Dermis microvascular lymphatic vessel endothelial cell (primary cell): ENCODE measurements at places on chromosomes 7 and 10. TPM values are rescaled to one million over a fixed set of nuclear protein-coding genes. Genes with fewer than 3 reads are reported as not detected.
A peak's percentile ranks its signal among the peaks of the same experiment; 100 is the strongest.

DNA sequence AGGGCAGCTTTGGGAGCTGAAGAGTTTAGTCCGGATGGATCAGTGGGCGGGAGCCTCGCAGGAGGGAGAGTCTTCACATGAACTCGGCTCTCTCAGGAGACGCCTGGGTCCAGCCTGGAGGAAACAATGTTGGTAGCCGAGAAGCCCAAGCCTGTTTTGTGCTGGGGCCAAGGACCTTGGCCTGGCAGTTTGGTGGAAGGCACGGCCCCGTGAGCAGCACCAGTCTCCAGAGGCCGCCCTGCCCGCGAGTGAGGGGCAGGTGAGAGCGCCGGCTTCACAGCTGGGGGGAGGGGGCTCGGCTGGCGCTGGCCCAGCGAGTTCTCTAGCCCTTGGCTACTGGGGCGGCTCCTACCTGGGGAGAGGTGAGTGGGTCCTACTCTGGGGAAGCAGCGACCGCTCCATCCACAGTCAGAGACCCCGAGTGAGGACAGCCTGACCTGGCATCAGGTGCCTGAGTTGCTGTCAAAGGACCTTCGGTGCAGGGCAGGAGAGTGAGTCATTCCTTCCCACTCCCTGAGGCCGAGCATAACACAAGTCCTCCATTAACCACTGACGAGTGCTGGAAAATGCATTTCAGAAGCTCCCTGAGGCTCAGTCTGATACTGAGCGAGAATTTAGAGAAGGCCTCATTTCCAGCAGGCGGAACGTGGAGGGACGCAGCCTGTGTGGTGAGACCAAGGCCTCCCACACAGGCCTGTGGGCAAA, 89.3 kb upstream of the DIP2C start:
- no peak for DNase-seq

GRCh38 chr7:51645255-51645654, 328.6 kb upstream of the COBL start:
- DNase-seq, result no peak

Gene LRRD1
- total RNA-seq, result under 0.01 TPM in 2 replicates

- peak; percentile 27 for DNase-seq
These were observed 38.0 kb downstream of the MARCHF5 start for GRCh38 chr10:92328993-92329392.

- DNase-seq, result no peak
These were observed 242.3 kb upstream of the SP8 start for GRCh38 chr7:21029006-21029405.

- DNase-seq, result peak; percentile 10
These were observed 2.5 kb downstream of the PRR15 start for GRCh38 chr7:29565982-29566746.

Gene ABHD11
- total RNA-seq, result 7.1 and 7.7 TPM in 2 replicates

DNA sequence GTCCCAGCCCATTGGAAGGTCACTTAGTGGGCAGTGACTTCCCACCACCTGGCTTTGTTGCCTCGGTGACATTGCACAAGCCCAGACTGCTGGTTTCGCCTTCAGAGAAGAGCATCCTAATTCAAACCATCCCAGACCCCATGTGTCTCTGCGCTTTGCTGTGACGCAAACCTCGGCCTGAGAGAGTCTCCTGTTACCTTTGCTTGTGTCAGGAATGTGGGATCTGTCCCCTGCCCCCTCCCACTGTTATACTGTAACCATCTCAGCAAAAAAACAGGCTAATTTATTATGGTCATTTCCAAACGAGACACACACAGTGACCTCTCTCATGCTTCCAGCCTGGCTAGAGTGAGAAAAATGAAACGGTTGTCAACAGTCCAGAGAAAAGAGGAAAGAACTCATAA, 25.0 kb upstream of the AQP1 start:
- peak; percentile 66 for DNase-seq

- peak; percentile 49 for DNase-seq
These were observed 62.9 kb upstream of the FAM171A1 start for GRCh38 chr10:15433850-15434537.

Gene HOXA5
- 4.1 and 5.3 TPM in 2 replicates for total RNA-seq

- no peak for DNase-seq
These were observed 81.3 kb downstream of the GLI3 start for GRCh38 chr7:42155584-42156290.

DNA sequence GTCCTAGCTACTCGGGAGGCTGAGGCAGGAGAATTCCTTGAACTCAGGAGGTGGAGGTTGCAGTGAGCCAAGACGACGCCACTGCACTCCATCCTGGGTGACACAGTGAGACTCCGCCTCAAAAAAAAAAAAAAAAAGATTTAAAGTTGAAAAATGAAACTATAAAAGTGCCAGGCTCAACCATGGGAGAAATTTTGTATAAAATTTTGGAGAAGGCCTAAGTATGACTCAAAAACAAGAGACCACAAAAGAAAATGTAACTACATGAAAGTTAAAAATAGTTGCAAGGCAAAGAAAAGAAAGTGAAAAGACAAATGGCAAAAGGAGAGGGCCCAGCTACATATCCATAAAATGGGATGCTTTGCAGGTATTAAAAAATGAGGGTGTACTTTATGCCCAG, 104.1 kb downstream of the ARHGAP22 start:
- DNase-seq, result no peak

- DNase-seq, result no peak
These were observed 165.6 kb upstream of the KMT2E start for GRCh38 chr7:104848138-104848990.

GRCh38 chr7:29857654-29858053, 51.3 kb downstream of the WIPF3 start:
- DNase-seq, result no peak

GRCh38 chr7:74455928-74456327, 2.2 kb downstream of the GTF2IRD1 start:
- no peak for DNase-seq

GRCh38 chr7:101386558-101387231, 24.0 kb downstream of the COL26A1 start:
- no peak for DNase-seq

DNA sequence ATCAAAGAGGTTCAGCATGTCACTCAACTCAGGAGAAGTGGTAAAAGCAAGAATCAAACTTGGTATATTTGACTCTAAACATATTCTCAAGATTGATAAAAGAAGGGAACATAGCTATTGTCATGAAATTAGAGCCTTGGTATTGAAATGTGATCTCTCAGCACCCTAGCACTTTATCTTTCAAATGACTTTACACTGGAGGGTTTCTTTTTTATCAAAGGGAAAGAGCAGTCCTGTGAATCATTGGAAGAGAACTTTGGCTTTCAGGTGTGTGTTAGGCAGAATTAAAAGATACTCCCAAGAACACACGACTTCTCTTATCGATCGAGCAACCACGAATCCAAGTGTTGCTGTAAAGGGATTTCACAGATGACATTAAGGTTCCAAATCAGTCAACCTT, 54.4 kb downstream of the PTN start:
- no peak for DNase-seq

DNA sequence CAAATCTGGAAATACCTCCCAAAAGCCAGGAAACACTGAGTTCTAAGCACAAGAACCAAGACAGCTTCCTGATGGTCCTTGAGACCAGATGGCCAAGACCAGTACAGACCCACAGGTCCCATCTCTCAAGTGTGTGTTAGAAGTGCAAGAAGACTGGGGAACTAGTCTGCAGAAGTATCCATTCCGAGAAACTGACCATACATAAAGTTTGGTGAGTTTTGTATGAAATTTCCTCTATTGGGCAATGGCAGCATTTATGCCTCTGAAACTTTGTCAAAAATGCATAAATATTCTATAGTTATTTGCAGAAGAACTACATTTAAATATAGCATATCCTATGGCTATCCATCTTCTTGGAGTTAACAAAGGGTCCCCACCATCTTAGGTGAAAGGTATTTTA, 137.5 kb downstream of the LRRN3 start:
- no peak for DNase-seq

DNA sequence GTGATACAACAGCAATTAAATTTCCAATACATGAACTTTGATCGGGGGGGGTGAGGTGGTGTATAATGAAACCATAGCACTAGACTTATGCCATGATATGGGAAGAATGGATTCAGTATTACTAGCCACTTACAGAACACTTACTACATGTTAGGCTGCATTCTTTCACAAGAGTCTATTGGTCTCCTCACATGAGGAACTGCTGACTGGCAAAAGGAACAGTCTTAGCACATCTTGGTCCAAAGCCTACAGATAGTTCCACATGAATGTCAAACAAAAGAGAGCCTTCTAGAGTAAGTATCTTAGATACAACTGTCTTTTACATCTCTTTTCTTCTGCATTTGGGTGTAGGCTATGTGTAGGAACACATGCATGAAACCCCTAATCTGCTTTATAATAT, 115.9 kb upstream of the DNAJB12 start:
- no peak for DNase-seq

- DNase-seq, result peak; percentile 74
These were observed 28.8 kb upstream of the ZNF488 start for GRCh38 chr10:47412869-47413268.

GRCh38 chr7:116953372-116953905, at the start of gene ST7:
TSS of gene ST7 (plus strand) at chr7:116953501. CDS start at chr7:116953541, 40 bp downstream.
- DNase-seq, result peak; percentile 70

GRCh38 chr10:5038733-5039132, 35.1 kb upstream of the AKR1C2 start:
- no peak for DNase-seq

Gene CH25H
- total RNA-seq, result 3.6 and 3.9 TPM in 2 replicates

Gene FFAR4
- total RNA-seq, result not detected in 2 replicates

GRCh38 chr10:12777840-12778585, 223.5 kb downstream of the CCDC3 start:
- DNase-seq, result no peak

Gene SPDYE6
- total RNA-seq, result not detected in 2 replicates

DNA sequence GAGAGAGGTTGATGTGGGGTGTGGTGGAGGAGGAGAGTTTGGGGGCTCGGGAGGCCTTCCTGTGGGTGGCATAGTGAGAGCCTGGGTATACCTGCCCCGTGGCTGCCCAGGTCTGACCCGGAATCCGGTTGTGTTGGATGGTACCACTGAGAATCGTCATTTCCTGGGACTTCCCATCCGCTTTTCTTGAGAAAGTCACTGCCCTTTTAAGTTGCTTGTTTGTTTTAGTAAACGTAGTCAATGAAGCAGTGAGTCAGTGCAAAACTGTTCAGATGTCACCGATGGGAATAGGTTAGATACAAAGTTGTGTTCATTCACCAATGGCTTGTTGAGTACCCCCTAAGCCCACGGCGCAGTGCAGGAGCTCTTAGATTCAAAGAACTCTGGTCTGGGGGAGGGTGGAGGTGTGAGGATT, 285.8 kb downstream of the CAMK1D start:
- DNase-seq, result no peak

- DNase-seq, result no peak
These were observed 90.8 kb upstream of the EEPD1 start for GRCh38 chr7:36062154-36062815.

DNA sequence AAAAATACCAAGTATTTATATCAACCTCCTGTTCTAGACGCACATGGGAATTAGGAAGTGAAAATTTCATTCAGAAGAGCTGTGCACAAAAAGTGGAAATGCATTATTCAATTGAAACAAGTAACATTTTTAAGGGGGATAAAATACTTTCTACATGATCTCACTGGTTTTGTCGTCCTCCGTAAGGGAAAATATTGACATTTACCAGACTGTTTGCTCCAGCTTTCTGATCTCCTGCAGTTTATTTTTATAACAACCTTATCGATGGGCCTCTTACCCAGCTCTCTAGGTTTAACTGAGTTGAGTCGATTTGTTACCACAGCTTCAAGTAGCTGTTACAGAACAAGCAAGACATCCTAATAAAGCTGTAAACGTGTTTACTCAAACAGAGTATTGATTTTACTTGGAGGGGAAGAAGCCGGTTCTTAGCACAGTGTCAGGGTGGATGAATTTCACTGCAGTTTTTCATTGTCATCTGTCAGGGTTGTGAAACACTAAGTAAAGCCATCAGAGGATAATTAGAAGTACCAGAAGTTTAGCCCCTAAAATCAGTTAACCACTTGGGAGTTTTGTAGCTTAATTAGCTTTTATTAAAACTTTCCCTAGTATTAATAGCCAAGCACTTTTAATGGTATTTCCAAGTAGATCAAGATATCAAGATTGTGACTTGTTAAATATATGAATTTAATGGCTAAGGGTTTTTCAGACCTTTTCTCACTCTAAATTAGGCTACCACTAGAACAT, 142.6 kb upstream of the KAT6B start:
- no peak for DNase-seq

DNA sequence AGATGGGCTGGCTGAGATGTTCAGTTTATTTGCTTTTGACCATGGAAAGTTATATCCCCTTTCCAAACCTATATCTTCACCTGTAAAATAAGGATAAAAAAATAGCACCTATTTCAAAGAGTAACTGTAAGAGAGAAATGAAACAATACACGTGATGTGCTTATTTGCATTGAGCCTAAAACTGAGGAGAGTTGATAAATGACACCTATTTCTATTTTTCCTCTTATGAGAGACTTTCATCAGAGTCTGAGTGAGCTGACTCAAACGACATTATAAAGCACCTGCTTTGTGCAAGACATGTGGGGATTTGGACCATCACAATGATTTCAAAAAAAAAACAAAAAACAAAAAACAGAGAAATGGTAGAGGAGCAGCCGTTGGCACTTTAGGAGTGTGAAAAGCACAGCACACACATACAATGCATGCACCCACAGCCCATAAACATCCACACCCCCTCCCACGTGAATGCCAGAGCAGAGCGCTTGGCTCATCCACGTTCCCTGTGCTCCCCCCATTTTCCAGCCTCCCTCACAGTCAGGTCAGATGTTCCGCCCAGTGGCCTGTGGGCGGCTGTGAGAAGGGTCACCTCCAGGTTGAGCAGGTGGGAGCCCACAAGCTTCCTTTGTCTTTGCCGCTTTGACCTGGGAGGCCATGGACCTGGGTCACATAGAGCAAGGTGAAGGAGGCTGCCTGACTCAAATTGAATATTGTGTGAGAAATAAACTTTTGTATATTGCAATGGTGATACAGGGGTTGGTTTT, 253.2 kb upstream of the ZNF32 start:
- DNase-seq, result no peak

GRCh38 chr7:95501261-95501832, 15.6 kb downstream of the ASB4 start:
- no peak for DNase-seq

- no peak for DNase-seq
These were observed 205.1 kb upstream of the SEMA3A start for GRCh38 chr7:84399661-84400060.

Gene MEOX2
- total RNA-seq, result 2.1 and 3.1 TPM in 2 replicates

Gene CNNM1
- total RNA-seq, result under 0.01 TPM in 1 of 2 replicates, not detected in the other

DNA sequence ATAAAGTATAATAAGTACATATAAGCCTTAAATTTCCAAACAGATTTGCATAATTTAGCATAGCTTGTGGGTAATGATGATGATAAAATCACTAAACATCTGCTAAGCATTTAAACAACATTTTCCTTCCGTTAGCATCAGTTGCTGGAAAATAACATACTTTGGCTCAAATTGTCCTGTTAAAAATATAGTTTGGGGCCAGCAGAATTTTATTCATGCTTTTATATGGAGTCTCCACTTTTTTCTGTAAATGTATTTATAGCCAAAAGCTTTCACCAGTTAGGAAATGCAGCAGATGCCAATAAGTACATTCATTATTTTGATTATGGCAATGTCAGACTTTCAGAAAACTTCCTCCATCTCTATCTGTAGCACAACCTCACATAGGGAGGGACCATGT, 107.2 kb downstream of the CNTNAP2 start:
- DNase-seq, result no peak

Gene AKR1C3
- 173 and 272 TPM in 2 replicates for total RNA-seq
